ENCODE measurements at places on chromosomes 4 and X.
A peak's percentile ranks its signal among the peaks of the same experiment; 100 is the strongest.

DNA sequence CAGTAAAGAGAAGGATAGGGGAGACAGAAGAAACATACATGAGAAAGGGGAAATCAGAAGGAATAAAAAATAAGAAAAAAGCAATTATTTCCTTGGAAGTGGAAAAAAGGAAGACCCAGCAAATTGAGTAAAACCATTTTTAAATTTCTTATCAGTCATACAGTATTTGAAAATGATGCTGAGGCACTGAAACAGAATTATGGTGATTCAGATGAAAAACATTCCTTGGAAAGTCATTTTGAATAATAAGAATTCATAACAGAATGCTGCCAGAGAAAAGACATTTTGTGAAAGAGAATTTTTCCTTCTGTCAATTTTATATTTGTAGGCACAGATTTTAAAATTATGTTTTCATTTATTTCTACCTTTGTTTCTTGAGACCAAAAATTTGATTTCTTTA, 895.5 kb upstream of the EPHA5 start:
- peak; percentile 30 for DNase-seq

- DNase-seq, result peak; percentile 45
Measured at GRCh38 chr4:21013501-21013900, 313.2 kb downstream of the PACRGL start.

DNA sequence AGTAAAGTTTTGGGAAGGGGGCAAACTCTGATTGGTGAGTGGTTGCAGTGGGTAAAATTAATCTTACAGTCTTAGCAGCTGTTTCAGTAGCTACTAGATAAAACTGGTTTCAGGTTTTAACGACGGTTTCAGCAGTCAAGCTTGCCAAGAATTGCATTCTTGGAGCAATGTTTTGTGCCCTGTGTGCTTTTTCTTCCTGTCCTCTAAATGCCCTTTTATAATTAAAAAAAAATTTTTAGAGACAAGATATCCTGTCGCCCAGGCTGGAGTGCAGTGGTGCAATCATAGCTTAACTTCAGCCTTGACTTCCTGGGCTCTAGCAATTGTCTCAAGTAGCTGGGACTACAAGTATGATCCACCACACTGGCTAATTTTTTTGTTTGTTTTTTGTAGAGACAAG, 6.3 kb upstream of the PPEF2 start:
- DNase-seq, result peak; percentile 68

DNA sequence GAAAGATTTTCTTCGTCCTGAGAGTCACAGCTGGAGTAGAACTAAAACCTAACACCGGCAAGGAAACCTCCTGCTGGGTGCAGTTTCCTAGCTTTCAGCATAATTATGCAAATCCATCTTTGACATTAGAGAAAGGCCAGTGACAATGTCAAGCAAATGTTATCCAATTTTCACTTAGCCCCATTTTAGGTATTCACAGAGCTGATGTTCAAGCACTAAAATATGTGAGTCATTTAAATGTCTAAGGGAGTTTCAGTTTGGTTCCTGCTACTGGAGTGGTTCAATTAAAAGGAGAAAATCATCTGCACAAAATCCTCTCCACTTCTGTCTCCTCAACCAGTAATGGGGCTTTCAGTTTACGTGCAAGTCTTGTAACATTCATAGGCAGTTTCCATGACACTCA, 37.1 kb upstream of the AMOT start:
- no peak for DNase-seq

DNA sequence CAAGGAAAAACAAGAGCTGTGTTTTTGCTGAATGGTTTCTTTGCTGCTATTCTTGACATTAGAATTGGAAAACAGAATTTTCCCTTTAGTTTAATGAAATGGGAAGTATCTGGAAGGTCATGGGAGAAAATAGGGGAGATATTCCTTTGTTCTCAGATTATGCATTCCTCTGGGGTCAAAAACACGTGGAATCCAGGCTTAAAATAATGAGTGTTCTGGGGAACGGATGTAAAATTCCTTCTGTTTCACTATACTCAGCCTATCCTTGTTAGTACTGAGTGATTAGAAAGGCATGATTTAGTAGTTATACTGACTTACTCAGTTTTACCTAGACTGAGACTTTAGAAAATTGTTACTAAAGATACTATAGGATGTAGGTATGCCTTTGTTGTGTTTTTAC, 107.3 kb downstream of the ARHGAP10 start:
- no peak for DNase-seq

DNA sequence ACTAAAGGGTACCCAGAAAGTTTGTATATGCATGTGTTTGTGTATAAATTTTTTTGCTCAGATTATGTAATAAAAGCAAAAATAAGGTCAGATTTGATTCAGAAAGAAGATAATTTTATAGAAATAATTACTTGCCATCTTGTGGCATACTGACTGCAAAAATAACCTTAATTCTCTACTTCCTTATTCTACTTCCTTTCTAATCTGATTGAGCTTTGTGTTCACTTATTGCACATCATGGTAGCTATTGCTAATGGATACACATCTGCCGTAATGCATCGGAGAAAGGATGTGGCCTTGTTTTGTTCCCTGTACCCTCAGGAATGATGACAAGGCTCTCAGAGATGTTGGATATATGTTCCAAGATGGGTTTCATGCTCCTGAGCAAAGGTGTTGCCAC, 10.5 kb upstream of the GNPDA2 start:
- DNase-seq, result no peak

- DNase-seq, result no peak
Measured at GRCh38 chrX:10112510-10112909, 44.3 kb upstream of the CLCN4 start.

- DNase-seq, result peak; percentile 34
Measured at GRCh38 chr4:21507439-21507838, 441.1 kb downstream of the KCNIP4 start.

DNA sequence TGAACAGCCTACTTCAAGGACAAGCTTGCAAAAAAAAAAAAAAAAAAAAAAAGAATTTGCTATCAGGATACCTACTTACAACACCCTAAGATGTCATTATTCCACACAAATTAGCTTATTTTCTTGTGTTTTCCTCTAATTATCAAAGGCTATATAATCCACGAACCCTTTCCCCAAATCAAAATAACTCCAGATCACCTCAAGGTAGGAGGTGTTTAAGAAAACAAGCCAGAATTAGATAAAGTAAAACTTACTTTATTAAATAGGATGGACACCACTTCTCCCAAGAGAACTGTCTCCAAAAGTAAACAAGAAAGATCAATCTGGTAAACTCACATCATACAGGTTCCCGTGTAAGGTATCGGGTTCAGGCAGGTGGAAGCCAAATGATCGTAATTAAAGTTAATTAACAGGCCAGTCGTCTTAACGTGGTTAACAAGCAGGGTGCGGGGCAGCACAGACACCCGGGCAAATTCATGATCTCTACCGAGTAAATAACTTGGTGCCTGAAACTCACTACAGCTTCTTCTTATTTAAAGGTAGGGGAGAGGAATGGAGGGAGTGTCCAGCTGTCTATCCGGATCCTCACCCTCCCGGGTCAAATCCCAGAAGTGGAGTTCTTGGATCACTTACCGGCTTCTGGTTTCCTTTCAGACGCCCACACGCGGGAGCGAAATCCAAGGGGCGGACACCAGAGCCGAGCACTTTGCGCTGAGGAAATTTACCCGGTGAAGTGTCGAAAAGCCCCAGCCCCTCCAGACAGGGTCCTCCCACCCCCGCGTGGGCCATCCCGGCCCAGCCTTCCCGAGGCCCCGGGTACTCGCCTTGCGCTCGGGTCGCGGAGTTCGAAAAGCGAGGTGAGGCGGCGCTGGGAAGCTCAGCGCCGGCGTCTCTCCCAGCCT, 708 bp downstream of the ARAP2 start:
- DNase-seq, result peak; percentile 32
